NCI-H2029 treated with DMSO at 0.1 percent for 48 hours (cell line): ENCODE measurements at places on chromosomes 4 and X.

DNA sequence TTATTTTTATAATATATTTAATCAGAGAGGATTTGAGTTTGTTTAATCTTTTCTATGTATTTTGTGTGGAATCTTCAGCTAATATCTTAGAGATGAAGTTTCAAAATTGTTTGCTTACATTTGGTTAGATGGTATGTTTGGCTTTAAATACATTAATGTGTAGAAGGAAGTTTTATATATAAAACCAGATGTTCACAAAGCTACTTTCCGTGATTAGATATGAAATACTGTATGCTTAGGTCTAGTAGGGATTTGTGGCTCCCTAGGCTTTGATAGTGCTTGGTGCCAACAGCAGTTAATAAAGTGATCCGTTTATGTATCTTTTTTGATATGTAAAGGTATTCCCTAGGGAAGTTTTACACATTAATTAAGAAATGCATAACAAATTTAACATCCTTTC is 223.0 kb downstream of the ARHGAP10 start:
- no peak for DNase-seq

- DNase-seq: no peak
Observed at GRCh38 chr4:78766650-78767049, 9.5 kb upstream of the BMP2K start.

GRCh38 chr4:26220696-26221095 is 100.1 kb upstream of the RBPJ start:
- no peak for DNase-seq

- no peak for DNase-seq
Observed at GRCh38 chr4:79623021-79623870, 215.2 kb upstream of the GK2 start.

GRCh38 chr4:146224326-146224966 is 10.1 kb downstream of the REELD1 start:
- DNase-seq: no peak

DNA sequence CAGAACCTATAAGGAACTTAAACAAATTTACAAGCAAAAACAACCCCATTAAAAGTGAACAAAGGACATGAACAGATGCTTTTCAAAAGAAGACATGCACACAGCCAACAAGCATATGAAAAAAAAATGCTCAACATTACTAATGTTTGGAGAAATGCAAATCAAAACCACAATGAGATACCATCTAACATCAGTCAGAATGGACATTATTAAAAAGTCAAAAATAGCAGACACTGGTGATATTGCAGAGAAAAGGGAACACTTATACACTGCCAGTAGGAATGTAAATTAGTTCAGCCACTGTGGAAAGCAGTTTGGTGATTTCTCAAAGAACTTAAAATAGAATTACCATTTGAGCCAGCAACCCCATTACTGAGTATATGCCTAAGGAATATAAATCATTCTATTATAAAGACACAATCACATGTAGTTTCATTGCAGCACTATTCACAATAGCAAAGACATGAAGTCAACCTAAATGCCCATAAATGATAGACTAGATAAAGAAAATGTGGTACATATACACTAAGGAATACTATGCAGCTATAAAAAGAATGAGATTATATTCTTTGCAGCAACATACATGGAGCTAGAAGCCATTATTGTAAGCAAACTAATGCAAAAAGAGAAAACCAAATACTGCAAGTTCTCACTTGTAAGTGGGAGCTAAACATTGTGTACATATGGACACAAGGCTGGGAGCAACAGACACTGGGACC is 1509.4 kb downstream of the TECRL start:
- DNase-seq: no peak

DNA sequence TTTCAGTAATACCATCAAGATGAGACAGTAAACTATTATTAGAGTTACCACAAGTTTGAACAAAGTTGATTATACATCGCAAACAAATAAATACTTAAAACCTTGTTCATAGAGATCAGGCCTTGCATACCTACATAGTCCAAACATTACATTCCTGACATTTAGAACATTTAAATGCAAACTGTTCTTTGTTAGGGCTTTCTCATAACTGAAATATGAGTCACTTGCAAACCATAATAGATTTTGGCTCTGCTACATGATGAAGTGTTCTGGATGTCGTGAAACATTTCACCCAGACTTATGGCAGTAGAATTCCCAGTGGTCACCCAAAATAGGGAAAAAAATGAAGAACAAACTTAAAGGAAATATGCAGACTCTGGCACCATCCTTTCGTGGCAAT is 75.0 kb downstream of the FAT4 start:
- DNase-seq: no peak

DNA sequence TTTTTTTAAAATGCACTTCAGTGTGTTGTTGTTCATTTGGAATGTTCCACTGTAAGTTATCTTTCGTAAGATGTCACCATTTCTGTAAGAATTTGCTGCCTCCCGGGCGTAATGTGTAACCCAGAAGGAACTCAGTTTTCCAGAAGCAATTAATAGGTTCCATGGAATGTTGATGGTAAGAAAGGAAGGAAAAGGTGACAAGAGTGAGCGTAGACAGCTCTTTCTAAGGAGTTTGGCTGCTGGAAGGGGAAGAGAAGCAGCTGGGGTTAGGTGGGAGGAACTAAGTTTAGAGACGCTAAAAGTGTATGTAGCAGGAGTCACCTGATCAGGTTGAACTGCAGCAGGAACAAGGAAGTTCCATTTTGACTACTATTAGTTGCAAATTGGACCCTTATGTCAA is 35.9 kb downstream of the PNMA5 start:
- DNase-seq: no peak

GRCh38 chr4:61553557-61554125 is 353.5 kb downstream of the ADGRL3 start:
- DNase-seq: no peak

- no peak for DNase-seq
Observed at GRCh38 chr4:173230062-173230461, 61.5 kb downstream of the GALNT7 start.

GRCh38 chr4:2791518-2792395 is 1.1 kb upstream of the SH3BP2 start:
- no peak for DNase-seq

DNA sequence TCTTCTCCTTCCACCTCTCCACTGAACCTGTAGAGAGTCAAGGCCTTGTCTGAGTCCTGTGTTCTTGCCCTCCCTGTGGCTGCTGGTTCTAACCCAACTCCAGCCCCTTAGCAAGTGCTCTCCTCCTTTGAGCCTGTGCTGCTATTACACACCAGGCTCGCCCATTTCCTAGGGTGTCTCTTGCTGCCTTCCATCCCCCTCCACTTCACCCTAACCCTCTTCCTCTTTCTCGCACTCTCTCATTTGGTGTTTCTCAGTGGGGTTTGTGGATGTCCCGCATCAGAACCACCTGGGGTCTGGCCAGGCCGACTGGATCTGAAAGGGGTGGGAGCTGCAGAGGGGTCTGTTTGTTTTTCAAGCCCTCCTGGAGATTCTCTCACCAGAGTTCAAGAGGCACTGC is 156.7 kb downstream of the SPRY1 start:
- no peak for DNase-seq

GRCh38 chr4:6561173-6561516 is 13.8 kb upstream of the MAN2B2 start:
- no peak for DNase-seq

GRCh38 chr4:100430451-100430850 is 87.4 kb downstream of the EMCN start:
- no peak for DNase-seq

GRCh38 chr4:52645300-52645699 is 13.8 kb downstream of the USP46 start:
- DNase-seq: no peak

DNA sequence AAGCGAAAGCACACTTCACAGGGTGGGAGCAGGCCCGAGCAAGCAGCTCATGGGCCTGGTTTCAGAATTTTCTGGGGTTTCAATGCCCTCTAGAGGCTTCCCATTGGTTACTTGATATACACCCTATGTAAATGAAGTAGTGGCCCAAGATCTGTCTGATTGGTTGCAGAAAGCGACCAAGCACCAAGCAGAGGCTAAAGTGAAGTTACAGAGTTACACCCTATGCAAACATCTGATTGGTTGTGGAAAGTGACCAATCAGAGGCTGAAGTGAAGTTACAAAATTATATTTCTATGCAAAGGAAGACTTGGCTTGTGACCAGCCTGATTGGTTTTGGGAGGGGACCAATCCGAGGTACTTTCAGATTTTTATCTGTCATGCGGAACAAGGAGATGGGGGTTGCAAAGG is 8.2 kb downstream of the FHIP1A start:
- DNase-seq: no peak

- no peak for DNase-seq
Observed at GRCh38 chr4:83370640-83370906, 35.9 kb upstream of the HPSE start.

- no peak for DNase-seq
Observed at GRCh38 chr4:76476571-76476970, 41.5 kb downstream of the SHROOM3 start.

- no peak for DNase-seq
Observed at GRCh38 chr4:145440292-145441007, 41.2 kb upstream of the SMAD1 start.

GRCh38 chr4:120971884-120972283 is 49.4 kb upstream of the PRDM5 start:
- no peak for DNase-seq

GRCh38 chr4:123776267-123776666 is 379.7 kb downstream of the SPRY1 start:
- DNase-seq: no peak

- DNase-seq: no peak
Observed at GRCh38 chr4:140088323-140088967, 65.5 kb downstream of the MAML3 start.

- no peak for DNase-seq
Observed at GRCh38 chr4:35884714-35885480, 359.4 kb downstream of the ARAP2 start.

DNA sequence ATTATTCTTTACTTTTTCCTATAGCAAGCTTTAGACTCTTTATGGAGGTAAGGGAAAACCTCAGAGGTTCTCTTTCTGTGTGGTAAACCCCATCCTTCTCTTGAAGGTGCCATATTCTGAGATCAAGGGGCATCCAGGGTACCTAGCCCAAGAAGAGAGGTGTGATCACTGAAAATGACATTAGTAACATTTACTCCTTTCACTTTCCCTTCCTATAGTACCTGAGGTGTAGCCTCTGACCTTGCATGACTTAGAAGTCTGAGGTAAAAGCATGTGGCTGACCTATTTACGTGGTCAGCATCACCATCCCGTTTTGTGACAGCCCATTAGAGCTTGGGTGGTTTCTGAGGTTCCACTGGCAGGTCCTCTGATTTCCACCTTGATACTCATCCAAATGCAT is 25.7 kb downstream of the SGMS2 start:
- no peak for DNase-seq

GRCh38 chr4:184534511-184535391 is 60.4 kb upstream of the IRF2 start:
- DNase-seq: no peak

DNA sequence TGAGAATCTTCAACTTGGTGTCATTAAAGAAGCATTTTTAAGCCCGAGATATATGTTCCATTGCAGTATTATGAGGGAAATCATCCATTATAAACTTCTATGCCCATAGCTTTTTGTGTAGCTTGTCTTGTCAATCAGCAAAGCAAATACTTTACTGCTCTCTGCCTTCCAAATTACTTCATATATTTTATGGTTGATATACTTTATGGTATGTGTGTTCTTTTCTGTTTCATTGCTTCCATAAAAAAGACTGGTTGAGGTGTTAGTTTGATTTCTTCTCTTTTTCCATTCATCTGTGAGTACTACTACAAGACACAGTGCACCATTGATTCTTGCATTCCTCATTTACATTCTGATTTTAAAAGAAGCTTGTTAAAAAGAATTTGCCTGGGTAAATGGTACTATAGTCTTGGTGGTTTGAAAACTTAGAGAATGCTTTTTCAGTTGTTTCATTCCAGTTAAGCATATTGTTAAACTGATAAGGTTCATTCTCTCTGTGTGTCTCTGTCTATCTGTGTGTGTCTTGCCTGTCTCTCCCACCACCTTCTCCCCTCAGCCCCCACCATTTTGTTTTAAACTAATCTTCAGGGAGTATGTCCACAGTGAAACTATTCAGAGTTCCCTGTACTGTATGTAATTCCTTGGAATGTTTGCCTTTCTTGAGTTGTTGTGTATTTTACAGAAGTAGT is 27.1 kb downstream of the STAG2 start:
- no peak for DNase-seq

DNA sequence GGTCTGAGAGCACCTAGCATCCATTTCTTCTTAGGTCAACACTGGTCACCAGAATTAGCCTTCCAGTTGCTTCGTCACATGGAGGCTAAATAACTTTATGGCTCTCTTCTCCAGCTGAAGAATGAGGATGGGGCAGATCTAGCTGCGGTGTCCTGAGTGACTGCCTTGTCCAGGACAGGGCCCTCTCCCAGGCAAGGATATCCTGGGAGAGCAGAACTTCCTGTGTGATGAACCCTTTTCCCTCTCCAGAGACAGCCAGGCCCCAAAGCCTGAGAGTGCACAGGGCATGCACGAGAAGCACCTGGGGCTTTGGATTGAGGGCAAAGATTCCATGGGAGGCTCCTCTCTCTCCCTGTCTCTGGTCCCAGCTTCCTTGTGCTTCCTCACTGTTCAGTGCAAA is 108.2 kb upstream of the MAMLD1 start:
- DNase-seq: no peak

DNA sequence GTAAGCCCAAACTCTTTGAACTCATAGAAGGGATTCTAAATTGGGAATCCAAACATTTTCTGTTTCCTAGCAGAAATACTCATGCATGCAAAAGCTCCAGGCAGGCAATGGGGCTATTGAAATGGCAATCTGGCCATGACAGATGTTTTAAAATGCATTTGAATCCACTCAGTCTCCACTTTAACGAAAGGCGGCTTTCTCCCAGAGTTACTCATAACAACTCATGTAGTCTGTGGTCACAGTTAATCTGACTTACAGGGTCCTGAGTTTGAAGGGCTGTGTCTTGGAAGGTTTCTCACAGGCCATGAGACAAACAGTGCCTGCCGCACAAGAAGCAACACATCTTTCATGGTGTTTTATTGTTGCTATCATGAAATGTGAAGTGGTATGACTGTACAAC is 185.7 kb downstream of the AMELX start:
- DNase-seq: no peak

- no peak for DNase-seq
Observed at GRCh38 chr4:113621633-113622032, 139.9 kb downstream of the CAMK2D start.

DNA sequence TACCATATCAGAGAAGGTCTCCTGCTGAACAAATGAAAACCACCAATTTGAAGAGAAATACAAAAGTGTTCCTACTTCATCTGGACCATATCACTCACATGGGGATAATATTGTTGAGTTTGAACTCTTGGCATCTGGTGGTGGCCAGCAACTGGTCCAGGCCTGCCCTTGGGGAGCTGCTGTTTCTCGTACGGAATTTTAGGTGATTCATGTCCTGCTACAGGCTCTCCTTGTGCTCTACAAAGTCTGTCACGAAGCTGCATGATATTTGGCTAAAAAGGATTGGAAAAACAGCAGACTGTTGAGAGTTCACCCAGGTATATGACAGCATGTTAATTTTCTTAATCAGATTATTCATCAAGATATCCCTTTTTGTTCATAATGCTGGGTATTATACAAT is 42.2 kb downstream of the SEC31A start:
- no peak for DNase-seq

GRCh38 chrX:50470103-50471031 is at the start of gene DGKK:
TSS of gene DGKK (minus strand) at chrX:50470825. CDS start at chrX:50470678, 147 bp downstream.
- DNase-seq: no peak

GRCh38 chr4:153481478-153481877 is 15.3 kb downstream of the TMEM131L start:
- no peak for DNase-seq
